ENCODE measurements at places on chromosomes 4 and X.
A peak's percentile ranks its signal among the peaks of the same experiment; 100 is the strongest.

GRCh38 chr4:106266201-106266600, 49.8 kb downstream of the TBCK start:
- DNase-seq, result no peak

DNA sequence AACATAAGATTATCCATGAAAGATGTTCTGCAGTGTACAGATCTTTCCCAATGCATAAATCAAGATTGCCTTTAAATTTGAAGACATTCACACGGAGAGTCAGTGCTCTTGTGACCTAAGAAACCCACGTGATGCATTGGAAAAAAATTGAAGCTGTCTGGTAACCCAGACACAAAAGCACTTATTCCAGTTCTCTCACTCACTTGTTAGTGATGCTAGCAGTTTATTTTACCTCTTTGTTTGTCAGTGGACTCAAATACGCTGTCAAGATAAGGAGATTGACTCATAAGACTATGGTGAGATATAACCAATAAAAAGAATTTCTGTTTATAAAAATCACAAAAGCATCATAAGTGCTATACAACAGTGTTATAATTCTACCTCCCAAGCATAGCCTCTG, 245.8 kb upstream of the SMIM31 start:
- DNase-seq, result no peak

GRCh38 chrX:150693725-150694574, 754 bp downstream of the MTMR1 start:
- peak; percentile 39 for DNase-seq

DNA sequence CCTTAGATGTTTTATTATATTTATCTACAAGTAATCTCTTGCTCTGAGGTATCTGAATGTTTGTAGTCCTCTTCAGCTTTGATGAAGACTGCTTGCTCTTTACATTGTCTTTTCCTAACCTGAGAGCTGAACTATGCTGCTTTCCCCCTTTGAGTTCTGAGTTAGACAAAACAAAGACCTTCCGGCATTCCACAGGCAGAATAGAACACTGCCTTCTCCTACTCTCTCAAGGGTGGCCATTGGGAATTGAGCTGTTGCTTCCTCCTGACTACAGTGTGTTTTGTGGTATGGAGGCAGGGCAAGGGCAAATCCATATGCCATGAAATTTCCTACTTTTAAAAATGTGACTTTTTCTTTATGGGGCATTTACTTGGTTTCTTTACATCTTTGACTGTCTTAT, 841.0 kb downstream of the FAM133A start:
- DNase-seq, result no peak

- DNase-seq, result no peak
Measured at GRCh38 chrX:69085826-69086225, 79.4 kb downstream of the PJA1 start.

- DNase-seq, result no peak
Measured at GRCh38 chr4:14771504-14772175, 230.6 kb upstream of the CPEB2 start.

DNA sequence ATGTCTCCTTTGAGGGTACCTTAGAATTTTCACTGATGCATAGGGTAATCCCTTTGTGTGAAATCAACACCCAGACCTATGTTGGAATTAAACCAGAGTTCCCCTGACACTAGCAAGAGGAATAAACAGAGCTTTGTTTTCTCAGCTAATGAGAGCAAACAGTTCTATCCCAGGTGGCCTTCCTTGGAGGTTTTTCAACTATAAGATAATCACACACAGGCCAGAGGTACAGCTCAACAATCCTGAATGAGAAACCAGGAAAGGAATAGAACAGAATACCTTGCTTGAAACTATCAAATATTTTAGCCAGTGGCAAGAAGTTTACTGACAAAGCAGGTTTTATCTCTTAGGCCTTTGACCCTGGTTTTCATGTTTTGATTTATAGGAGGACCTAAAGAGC, 100.2 kb downstream of the OTC start:
- DNase-seq, result no peak

GRCh38 chr4:178812866-178813265, 1370.6 kb upstream of the AGA start:
- DNase-seq, result no peak

DNA sequence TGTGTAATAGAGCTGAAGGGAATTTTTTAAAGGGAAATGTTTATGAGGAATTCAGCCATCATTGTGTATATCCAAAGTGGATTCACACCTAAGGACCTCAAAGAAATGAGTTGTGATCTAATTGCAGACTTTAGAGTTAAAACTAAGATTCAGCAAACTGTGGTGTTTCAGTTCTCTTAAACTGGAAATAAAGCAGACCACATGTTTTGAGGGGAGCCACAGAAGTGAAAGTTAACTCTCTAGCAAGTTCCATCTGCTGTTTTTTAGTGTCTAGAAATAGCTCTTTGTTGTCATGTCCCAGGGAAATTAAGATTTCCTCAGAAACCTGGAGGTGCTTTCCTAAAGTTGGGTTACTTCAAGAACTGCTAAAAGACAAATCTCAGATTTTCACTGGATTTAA, 97.3 kb upstream of the DDX3X start:
- DNase-seq, result no peak

DNA sequence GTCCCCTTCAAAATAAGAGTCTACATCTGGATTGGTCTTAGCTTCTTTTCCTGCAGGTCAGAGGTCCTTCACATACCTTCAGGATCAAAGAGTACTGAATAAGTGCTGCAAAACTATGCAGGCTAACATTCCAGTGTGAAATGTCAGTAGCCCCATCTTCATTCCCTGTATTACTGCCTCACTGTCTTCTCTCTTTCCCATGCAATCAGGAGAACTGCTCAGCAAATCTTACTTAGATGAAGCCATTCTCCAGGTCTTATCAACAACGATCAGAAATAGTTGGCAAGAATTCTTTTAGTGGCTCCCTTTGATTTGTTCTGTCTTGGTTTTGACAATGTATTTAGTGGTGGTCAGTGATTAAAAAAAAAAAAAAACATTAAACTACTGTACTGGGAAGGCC, 26.0 kb upstream of the IQCM start:
- DNase-seq, result no peak

DNA sequence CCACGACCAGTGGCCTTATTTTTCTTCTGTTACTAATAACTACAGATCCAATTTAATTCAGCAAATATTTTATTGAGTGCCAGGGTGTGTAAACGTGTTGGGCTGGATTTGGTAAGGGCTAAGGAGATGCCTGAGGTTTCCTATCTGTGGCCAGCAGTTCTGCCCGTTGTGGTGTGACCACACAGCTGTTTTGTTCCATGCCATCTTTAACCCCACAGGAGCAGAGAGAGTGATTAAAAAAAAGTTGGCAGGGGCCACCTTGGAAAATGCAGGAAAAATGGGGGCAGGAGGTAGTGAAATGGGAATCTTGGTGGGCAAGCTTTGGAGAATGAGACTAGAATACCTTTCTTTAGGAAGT, 1.1 kb downstream of the PLAC8 start:
- DNase-seq, result no peak

GRCh38 chr4:141659539-141659938, 23.2 kb downstream of the IL15 start:
- no peak for DNase-seq

DNA sequence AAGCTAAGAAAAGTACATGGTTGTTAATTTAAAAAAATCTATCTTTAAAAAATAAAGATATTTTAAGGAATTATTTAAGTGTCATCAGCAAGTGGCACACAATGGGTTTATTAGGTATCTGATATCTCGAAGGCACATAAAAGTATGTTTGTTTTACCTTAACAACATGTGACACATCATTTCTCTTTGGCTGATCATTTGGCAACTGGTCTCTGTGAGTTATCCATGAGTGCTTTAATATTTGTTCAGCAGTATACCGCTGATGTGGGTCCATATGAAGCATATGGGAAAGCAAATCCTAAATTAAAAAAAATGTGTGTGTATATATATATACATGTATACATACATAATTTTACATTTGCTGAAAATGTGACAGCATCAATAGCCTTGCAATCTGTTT, 123.2 kb downstream of the RPS6KA6 start:
- no peak for DNase-seq

DNA sequence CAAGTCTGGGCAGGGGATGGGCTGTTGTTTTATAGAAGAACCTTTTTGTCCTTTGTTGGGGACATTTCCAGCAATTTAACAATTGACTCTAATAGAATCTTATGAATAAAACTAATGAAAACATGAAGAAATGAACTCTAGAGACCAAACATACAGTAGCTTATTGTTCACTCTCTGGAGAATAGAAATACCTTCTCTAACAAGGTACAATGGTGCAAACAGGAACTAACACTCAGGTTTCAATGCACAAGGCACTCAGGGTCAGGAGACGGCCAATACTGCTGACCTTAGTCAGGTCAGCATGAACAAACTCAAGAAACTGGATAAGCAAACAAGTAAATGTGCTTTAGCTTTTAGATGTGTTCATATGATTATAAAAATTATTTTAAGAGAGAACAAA, 39.6 kb upstream of the FBXW7 start:
- no peak for DNase-seq

- DNase-seq, result no peak
Measured at GRCh38 chr4:155197757-155198156, 10.7 kb upstream of the NPY2R start.

DNA sequence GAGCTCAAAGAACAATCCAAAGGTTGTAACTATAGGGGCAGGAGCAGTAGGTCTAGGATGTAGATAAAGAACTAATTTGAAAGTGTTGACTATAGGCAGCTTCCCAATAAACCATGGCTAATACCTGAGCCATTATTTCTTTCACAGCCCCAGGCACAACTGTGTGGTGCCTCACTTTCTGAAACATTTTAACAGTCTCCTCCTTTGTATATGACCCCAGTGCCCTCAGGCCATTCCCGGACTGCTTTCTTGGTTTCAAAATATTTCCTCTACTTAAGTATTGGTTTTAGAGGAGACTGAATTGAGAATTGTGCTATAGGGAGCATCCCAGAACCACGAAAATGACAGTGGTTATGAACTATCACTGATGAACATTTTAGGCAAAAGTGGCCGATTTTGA, 728.7 kb downstream of the IL1RAPL1 start:
- no peak for DNase-seq

GRCh38 chrX:95721011-95721410, 963.6 kb upstream of the DIAPH2 start:
- no peak for DNase-seq

- DNase-seq, result no peak
Measured at GRCh38 chr4:152485726-152486276, 50.1 kb downstream of the FBXW7 start.

GRCh38 chr4:86521373-86521969, 72.6 kb upstream of the PTPN13 start:
- no peak for DNase-seq

GRCh38 chrX:43728002-43728401, 71.9 kb downstream of the MAOA start:
- DNase-seq, result no peak

GRCh38 chr4:142574306-142574705, 271.8 kb downstream of the INPP4B start:
- no peak for DNase-seq

- DNase-seq, result no peak
Measured at GRCh38 chrX:34893741-34894140, 48.9 kb upstream of the FAM47B start.

- DNase-seq, result peak; percentile 18
Measured at GRCh38 chrX:78945186-78945912, at the start of gene P2RY10. TSS of gene P2RY10 (plus strand) at chrX:78945391. CDS start at chrX:78960521, 15,130 bp downstream.

GRCh38 chrX:136778020-136778419, 2.7 kb downstream of the ARHGEF6 start:
- DNase-seq, result no peak

- no peak for DNase-seq
Measured at GRCh38 chr4:40395166-40395900, 60.2 kb downstream of the CHRNA9 start.

- no peak for DNase-seq
Measured at GRCh38 chrX:150844016-150844415, 54.5 kb downstream of the CD99L2 start.

DNA sequence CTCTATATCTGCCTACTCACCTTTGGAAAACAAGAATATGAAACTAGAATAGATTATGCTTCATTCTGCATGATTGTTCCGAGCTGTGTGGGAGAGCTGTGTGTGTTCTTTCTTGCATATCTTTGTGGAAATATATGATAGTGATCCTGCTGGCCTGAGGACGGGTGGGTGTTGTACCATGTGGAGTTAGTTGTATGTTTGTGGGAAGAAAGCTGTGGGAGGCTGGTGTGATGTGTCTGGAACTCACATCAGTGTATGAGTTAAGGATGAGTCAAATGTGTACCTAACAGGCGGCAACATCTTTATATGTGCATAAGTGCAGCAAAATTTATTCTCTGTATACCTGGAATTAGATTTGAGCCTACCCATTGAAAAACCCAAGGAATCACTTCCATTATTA, 208.1 kb upstream of the ADGRL3 start:
- DNase-seq, result no peak

- no peak for DNase-seq
Measured at GRCh38 chr4:179666226-179666625, 2224.0 kb upstream of the AGA start.

DNA sequence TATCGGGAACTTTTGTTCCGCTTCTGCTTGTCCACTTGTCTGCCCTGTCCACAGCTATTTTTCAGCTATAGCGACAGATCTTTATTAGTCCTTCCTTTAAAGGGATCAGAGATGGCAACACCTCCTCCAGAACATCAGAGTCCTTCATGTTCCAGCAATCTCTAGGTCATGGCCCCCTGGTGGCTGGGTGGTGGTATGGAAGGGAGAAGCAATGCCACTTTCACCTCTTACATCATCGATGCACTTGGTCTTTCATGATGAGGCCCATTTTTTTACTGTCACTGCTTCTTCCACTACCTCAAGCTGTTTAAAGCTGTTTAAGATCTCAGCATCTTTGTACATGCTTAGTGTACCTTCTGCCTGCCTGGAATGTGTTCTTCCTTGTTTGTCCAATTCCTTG, 106.7 kb downstream of the ARHGAP6 start:
- peak; percentile 22 for DNase-seq

DNA sequence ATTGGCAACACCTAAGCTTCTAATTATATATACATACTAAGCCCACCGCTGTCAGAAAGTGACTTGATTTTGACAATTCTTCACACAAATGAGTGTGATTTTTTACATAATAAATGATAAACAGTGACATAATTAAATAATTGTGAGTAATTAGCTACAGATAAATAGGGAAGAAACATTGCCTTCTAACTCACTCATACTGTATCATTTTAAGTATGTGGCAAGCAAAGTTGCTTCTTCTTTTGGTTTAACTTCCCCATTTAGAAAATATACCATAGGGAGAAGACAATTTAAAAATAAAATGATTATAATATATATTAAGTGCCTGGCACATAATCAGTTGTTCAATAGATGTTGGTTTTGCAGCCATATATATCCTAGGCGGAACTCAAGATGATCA, 644.2 kb downstream of the FSTL5 start:
- no peak for DNase-seq

Data from T-helper 9 cell (primary cell).